ENCODE measurements at places on chromosomes 13 and 19.

DNA sequence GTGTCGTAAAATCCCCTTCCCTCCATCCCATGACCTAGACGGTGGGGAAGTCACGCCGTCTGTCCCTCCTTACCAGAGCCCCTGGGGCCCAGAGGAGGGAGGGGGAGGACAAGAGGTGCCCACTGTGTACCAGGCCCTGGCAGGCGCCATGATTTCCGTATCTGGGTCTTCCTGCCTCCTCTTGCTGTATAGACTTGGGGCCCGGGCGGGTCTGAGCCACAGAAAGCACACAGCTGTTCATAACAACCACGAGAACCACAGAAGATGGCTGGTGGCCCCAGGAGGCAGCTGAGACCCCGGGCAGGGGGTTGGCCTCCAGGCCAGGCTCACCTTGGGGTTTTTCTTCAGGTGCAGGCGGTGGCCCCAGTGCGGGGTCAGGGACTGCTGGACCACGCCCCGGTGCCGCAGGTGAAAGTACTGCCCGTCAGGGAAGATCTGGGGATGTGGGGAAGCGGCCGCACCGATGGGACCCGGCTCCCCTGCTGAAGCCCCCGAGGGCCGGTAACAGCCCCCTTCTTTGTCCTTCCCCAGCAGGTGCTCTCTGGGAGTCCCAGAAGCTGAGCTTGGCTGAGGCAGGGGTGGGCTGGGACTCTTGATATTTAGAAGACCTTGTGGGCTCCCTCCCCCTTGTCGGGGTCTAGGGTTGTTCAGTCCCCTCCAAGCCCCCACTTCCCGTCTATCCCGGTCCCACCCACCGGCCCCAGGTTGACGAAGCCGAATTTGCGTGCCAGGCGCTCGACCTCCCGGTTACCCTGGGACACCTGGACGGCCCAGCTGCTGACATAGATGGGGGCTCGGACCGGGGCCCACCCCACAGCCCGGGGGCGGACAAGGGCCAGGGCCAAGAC is 463 bp downstream of the PCSK4 start:
- no peak for DNase-seq

DNA sequence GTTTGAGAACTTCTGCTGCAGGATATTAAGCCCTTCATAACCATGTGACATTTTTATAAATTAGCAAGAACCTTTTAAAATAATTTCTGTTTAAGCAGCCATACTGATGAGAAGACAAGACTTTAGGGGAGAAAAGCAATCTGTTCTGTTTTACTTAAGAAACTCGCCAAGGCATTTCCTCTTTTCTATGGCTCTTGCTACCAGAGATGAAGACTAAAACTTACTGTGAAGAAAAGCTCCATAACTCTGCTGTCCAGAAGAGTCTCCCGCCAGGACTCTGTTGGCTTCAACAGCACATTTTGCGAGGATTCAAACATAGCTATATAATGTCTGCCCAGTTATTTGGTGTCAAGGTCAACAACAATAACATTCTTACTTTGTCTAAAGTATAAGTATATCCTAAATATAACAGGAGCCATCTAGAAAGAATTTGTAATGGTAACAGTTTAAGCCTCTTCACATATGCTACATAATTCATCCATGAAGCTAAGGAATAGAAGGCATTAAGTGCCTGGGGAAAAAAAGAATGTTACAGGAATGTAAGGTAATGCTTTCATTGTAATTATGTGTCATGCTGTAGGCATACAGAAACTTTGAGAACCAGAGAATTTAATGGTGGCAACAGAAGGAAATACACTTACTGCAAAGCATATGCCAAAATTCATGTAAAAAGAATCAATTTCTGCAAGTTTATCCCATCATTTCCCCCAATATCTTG is 53.2 kb upstream of the EEF1AKMT1 start:
- DNase-seq = no peak

DNA sequence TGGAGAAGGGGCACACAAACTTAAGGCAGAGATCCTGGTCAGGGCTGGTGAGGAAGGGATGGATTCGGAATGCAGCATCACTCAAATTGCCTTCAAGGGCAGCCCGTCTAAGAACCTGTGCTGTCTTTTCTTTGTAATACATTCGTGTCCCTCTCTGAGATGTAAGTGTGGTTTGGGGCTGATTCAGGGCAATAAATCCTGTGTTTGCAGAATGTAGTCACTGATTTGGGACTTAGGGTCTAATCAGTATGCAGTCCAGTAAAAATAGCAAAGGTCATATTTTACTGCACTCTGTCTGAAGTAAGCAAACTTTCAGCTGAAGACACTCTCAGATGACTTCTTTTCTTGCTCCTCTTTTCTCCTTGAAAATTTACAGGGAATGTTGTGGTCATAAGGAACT is 93.8 kb upstream of the C1QTNF9B start:
- no peak for DNase-seq

DNA sequence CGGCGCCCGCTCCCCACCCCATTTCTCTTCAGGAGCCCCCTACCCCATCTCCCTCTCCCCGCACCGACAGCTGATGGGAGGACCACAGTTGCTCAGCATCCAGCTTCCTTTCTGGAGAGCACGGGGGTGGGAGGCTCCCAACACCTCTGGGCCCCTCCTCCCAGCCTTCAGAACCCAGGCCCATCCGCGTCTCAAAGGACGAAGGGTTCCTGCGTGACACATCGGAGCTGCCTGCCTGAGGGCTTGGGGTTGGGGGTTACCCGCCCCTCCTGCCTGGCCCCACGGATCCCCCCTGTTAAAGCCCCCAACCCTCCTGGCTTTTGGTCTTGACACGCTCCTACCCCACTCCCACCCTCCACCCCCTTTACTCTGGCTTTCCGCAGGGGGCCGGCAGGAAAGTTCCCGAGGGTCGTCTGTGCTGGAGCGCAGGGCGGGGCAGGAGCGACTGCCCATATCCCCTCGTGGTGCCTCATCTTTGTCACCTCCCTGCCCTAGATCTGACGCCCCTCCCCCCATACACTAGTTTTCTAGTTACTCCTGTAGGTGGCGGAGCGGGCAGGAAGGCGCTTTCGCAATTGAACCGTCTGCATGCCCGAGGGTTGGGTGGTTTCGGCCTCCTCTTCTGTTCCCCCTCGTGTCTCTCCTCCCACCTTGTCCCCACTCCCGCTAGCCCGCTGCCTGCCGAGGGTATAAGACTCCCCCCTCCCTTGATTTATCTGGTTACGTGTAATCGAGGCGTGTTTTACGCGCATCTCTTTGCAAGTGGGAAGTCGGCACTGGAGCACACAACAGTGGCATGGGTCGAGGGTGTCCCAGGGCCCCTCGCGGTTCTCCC is 924 bp downstream of the TRAPPC5 start:
- DNase-seq = peak; percentile 92

DNA sequence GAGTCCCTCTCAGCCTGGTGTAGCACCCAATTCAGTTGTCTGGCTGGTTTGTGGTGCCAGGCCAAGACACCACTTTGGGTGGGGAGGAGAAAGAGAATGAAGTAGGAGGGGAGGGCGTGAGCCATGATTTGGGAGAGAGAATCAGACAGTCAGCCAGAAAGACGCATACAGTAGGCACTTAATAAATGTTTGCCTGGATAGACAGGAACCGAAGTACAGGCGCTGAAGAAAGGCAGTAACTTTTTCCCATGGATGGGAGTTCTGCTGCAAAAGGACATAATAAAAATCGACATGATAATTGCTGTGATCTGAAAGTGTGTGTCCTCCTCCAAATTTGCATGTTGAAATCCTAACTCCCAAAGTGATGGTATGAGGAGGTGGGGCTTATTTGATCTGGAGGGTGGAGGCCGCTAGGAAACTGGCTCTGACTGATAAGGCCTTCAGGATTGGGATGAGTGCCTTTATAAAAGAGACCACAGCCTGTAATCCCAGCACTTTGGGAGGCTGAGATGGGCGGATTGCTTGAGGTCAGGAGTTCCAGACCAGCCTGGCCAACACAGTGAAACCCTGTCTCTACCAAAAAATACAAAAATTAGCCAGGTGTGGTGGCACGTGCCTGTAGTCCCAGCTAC is 38.4 kb upstream of the PDCD5 start:
- no peak for DNase-seq

GRCh38 chr19:4542896-4543841 is 3.3 kb upstream of the LRG1 start:
- no peak for DNase-seq

DNA sequence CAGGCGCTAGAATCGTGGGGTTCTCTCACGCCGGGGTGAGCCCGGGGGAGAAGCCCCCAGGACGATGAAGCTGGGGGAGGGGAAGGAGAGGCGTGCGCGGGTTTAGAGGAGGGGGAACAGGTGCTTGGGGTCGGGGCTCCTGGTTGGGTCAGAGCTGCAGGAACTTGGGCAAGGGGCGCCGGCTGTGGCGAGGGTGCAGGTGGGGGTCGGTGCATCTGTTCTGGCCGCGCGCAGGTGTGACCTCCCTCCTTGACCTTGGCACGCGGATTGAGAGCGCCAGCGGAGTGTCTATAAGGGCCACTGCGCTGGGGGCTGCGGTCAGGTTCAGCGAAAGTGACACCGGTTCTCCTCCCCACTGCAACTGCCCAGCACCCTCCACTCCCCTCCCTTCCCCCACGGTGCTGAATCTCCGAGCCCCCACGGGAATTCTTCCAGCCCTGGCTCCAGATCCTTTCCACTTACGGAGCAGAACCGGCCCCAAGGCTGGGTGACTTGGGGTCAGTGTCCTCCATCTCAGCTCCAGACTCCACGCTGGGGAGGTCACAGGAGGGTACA is 618 bp downstream of the TMEM38A start:
- DNase-seq = peak; percentile 19

GRCh38 chr13:44557986-44558385 is 18.1 kb downstream of the TSC22D1 start:
- DNase-seq = no peak

GRCh38 chr13:85386424-85386823 is 412.8 kb downstream of the SLITRK6 start:
- DNase-seq = no peak

All from stimulated activated naive CD8-positive, alpha-beta T cell treated with anti-CD3 and anti-CD28 coated beads, Interleukin-15, Interleukin-2, amounts not matched to agents 100 U/mL and 50 U/mL, for 24 hours (primary cell).